ENCODE measurements at places on chromosomes 1 and 21.
A peak's percentile ranks its signal among the peaks of the same experiment; 100 is the strongest.

- no peak overlapping the region for H3K4me3 ChIP-seq
- H3K27ac ChIP-seq = no peak overlapping the region
- no peak for DNase-seq
- H3K36me3 ChIP-seq = no peaks in the 10 kb centered on the region
- H3K27me3 ChIP-seq = no peaks in the 10 kb centered on the region
Observed at GRCh38 chr21:29074783-29075182, 1.3 kb upstream of the CCT8 start.

DNA sequence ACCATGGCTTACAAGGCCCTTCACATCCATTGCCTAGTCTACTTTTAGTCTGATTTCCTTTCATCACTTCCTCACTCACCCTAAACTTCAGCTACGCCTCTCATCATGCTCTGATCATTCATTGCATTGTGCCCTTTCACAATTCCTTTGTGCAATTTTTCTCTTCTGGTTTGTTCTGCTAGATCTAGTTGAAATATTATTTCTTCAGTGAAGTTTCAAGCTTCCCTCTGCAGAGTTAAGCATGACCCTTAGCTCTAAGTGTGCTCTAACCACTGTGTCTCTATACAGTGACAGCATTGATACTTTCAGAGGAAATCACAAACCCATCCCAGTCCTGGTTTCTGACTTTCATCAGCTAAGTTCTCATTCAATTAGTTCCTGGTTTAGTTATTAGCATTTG is 166.1 kb downstream of the PLA2G4A start:
- H3K27me3 ChIP-seq = no peaks in the 10 kb centered on the region
- DNase-seq = no peak
- no peaks in the 10 kb centered on the region for H3K36me3 ChIP-seq
- H3K27ac ChIP-seq = no peak overlapping the region

DNA sequence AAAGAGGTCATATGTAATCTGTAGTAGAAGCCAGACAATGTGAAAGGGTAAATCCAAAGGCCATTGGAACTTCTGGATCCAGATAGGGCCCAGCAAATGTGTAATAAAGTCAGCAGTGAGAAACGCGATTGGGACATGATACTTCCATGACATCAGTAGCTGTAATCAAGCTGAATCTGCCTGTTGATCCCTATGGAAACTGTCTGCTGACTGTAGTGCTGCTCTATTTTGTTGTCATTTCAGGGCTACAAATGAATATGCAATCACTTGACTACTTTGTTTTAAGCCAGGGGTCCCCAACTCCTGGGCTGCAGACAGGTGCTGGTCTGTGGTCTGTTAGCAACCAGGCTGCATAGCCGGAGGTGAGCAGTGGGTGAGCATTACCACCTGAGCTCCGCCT is 46.0 kb upstream of the RHOU start:
- H3K27me3 ChIP-seq = no peaks in the 10 kb centered on the region
- H3K4me3 ChIP-seq = no peak overlapping the region
- DNase-seq = no peak
- no peaks in the 10 kb centered on the region for H3K36me3 ChIP-seq
- no peak overlapping the region for H3K27ac ChIP-seq

GRCh38 chr1:70909262-70909822 is 138.3 kb downstream of the PTGER3 start:
- DNase-seq = no peak
- no peaks in the 10 kb centered on the region for H3K4me1 ChIP-seq
- H3K36me3 ChIP-seq = no peaks in the 10 kb centered on the region
- H3K27ac ChIP-seq = no peak overlapping the region
- H3K4me3 ChIP-seq = no peak overlapping the region
- no peaks in the 10 kb centered on the region for H3K27me3 ChIP-seq

DNA sequence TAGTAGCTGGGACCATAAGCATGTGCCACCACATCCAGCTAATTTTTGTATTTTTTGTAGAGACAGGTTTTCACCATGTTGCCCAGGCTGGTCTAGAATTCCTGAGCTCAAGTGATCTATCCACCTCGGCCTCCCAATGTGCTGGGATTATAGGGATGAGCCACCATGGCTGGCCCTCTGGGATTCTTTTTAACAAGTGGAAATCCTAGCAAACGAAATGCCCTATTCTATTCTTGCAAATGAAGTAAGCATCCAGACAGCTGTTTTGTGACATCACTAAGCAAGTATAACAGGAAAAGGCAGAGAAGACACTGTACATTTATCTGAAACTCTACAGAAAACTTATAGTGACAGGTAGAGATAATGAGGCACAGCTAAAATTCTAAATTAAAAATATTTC is 86.4 kb downstream of the DDAH1 start:
- H3K4me3 ChIP-seq = no peak overlapping the region
- no peaks in the 10 kb centered on the region for H3K36me3 ChIP-seq
- DNase-seq = no peak
- H3K27ac ChIP-seq = no peak overlapping the region

GRCh38 chr1:153849487-153850185 is 73.1 kb downstream of the GATAD2B start:
- peaks cover 11% of the 10 kb centered on the region for H3K36me3 ChIP-seq
- no peak overlapping the region for H3K27ac ChIP-seq
- peaks cover 16% of the 10 kb centered on the region for H3K4me1 ChIP-seq
- no peaks in the 10 kb centered on the region for H3K27me3 ChIP-seq

DNA sequence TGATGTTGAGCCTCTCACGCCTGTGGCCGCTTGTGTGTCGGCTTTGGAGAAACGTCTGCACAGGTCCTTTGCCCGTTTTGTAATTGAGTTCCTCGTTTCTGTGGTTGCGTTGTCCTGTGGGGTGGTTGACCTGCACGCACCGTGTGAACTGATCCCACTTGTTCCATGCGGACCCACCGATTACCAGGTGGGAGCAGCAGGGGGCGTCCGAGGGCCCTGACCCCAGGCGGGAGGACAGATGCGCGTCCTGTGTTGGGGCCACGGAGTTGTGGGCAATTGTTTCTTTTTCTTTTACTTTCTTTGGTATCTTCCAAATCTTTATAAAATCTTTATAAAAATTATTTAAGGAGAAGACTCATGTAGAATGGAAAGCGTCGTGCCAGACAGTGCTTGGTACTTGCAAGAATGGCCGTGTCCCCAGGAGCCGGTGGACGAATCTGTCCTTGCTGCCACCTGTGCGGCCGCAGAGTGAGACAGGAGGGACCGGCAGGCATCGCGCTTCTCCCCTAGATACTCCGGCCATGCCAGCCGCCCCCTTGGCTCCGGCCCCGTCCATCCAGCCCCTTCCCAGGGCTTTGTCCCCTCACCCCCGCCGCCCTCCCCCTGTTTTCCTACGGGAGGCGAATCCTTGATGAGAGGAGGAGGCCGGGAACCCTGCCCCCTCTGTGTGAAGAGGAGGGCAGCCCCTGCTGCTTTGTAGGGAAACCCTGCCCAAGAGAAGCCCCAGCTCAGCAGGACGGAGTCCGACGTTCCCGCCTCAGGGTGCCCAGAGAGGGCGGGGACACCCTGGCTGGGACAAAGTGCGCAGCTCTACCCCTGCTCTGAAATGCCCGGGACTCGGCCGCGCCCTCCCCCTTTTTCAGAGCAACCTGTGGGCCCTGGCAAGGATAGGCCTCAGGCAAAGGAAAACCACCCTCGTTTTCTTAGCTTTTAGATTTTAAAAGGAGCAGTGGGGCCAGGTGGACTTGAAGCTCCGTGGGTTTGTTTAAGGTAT is 41.7 kb downstream of the PRKCZ start:
- peak; percentile 43 for DNase-seq
- no peaks in the 10 kb centered on the region for H3K4me1 ChIP-seq
- no peak overlapping the region for H3K4me3 ChIP-seq
- no peaks in the 10 kb centered on the region for H3K36me3 ChIP-seq

DNA sequence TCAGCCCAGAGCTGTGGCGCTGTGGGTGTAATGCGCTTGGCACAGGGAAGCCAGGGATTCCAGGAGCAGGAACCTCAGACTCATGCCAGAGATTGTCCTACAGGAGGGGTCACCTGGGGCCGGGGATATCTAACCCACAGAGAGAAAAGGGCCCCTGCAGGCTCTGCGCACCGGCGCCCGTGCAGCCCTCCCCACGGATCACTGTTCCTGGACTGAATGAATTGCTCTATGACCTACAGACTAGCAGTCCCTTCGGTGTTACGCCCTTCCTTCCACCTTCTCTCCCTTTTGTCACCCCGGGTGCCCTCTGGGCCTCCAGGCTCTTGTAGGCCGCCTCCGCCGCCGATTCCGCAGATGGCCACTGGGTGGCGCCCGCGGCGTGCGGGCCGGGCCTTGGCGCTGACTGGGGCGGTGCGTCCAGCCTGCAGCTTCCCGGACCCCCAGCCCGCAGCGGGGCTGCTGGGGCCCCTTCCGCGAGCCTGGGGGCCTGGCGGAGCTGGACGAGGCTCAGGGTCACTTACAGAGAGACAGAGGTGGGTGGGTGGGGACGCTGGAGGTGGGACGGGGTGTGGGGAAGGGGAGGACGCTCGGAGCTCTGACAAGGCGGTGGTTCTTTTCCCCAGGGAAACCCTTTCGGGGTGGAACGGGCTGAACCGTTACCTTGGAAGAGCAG is 101.3 kb downstream of the IER5 start:
- no peaks in the 10 kb centered on the region for H3K36me3 ChIP-seq
- DNase-seq = peak; percentile 73
- no peak overlapping the region for H3K4me3 ChIP-seq
- no peak overlapping the region for H3K27ac ChIP-seq
- H3K27me3 ChIP-seq = no peaks in the 10 kb centered on the region
- peaks cover 5% of the 10 kb centered on the region for H3K4me1 ChIP-seq

DNA sequence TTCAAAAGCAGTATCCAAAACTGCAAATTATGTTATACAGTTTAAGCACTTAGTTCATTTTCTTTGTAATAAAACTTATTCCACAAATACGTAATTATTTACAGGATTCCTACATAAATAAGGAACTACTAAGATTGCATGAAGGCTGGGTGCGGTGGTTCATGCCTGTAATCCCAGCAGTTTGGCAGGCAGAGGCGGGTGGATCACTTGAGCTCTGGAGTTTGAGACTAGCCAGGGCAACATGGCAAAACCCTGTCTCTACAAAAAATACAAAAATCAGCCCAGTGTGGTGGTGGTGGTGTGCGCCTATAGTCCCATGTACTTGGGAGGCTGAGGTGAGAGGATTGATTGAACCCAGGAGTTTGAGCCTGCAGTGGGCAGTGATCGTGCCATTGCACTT is 69.3 kb downstream of the POU2F1 start:
- peaks cover 5% of the 10 kb centered on the region for H3K4me1 ChIP-seq
- H3K27ac ChIP-seq = no peak overlapping the region
- no peaks in the 10 kb centered on the region for H3K36me3 ChIP-seq
- H3K4me3 ChIP-seq = no peak overlapping the region
- DNase-seq = no peak

DNA sequence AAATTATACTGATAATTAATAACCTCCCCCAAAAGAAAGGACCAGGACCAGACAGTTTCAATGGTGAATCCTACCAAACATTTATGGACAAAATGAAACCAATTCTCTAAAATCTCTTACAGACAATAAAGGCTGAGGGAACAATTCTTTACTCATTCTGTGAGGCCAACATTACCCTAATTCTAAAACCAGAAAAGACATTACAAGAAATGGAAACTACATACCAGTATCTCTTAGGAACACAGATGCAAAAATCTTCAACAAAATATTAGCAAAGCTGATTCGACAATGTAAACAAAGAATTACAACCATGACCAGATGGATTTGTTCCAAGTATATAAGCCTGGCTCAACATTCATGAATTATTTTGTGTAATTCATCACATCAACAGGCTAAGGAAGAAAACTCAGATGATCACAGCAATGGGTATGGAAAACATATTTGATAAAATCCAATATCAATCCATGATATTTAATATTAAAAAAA is 8.6 kb downstream of the TMED5 start:
- peaks cover 6% of the 10 kb centered on the region for H3K36me3 ChIP-seq
- H3K4me1 ChIP-seq = peaks cover 43% of the 10 kb centered on the region
- H3K27ac ChIP-seq = no peak overlapping the region
- no peak for DNase-seq
- H3K4me3 ChIP-seq = peak overlapping the region; percentile 37

DNA sequence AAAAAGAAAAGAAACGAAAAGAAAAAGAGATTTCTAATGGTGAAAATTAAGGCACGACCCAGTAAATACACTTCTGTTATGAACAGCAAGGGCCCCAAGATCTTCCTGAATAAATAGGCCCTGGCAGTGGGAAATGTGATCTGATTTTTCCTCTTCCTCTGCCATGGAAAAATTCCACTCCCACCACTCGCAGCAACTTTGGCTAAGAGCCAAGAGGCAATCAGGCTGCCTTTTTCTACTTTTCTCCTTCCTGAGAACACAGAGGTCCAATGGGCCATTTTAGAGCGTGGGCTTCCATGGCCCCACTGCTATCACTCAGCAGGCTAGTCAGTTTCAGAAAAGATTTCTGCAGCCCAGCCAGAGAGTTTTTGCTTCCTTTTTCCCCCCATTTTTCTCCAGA is 33.7 kb upstream of the AK4 start:
- no peaks in the 10 kb centered on the region for H3K27me3 ChIP-seq
- no peaks in the 10 kb centered on the region for H3K36me3 ChIP-seq
- no peak overlapping the region for H3K4me3 ChIP-seq
- no peak for DNase-seq
- no peak overlapping the region for H3K27ac ChIP-seq

- no peak overlapping the region for H3K4me3 ChIP-seq
- no peak overlapping the region for H3K27ac ChIP-seq
- DNase-seq = no peak
- H3K27me3 ChIP-seq = no peaks in the 10 kb centered on the region
Observed at GRCh38 chr21:41665766-41666595, 100.9 kb downstream of the RIPK4 start.

- H3K27me3 ChIP-seq = no peaks in the 10 kb centered on the region
- H3K4me3 ChIP-seq = no peak overlapping the region
- H3K4me1 ChIP-seq = no peaks in the 10 kb centered on the region
- H3K27ac ChIP-seq = no peak overlapping the region
- DNase-seq = no peak
Observed at GRCh38 chr1:8047112-8047511, 21.0 kb upstream of the ERRFI1 start.

DNA sequence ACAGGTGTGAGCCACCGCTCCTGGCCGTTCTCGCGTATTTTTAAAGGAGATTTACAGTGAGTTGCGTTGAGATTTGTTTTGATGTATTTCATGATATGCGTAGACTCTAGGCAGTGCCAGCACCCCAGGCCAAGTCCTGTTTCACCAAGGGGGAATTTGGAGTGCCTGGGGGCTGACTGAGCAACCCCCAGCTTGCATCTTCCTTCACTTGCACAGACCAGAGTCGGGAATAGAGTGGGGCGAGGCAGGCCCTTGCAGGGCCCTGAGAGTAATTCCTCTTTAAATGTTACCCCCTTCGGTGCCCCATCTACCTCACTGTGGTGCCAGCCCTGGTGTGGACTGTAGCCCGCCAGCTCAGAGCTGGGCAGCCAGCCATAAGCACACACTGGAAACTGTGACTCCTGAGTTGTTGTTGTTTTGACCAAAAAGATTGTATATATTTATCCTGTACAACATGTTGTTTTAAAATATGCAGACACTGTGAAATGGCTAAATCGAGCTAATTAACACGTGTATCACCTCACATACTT is 269.5 kb downstream of the NPHP4 start:
- no peak for DNase-seq
- no peak overlapping the region for H3K27ac ChIP-seq
- no peak overlapping the region for H3K4me3 ChIP-seq
- peaks cover 3% of the 10 kb centered on the region for H3K27me3 ChIP-seq
- no peaks in the 10 kb centered on the region for H3K36me3 ChIP-seq

- no peak for DNase-seq
- H3K27ac ChIP-seq = no peak overlapping the region
- no peaks in the 10 kb centered on the region for H3K36me3 ChIP-seq
- H3K4me3 ChIP-seq = no peak overlapping the region
Observed at GRCh38 chr1:37448691-37449417, 25.5 kb upstream of the ZC3H12A start.

GRCh38 chr1:55938861-55939260 is 640.5 kb downstream of the PLPP3 start:
- H3K27me3 ChIP-seq = no peaks in the 10 kb centered on the region
- no peaks in the 10 kb centered on the region for H3K4me1 ChIP-seq
- DNase-seq = no peak
- no peak overlapping the region for H3K27ac ChIP-seq

Measured in CD8-positive, alpha-beta memory T cell (primary cell).